ENCODE measurements at places on chromosomes 2 and 18. TPM values are rescaled to one million over a fixed set of nuclear protein-coding genes. Genes with fewer than 3 reads are reported as not detected.

DNA sequence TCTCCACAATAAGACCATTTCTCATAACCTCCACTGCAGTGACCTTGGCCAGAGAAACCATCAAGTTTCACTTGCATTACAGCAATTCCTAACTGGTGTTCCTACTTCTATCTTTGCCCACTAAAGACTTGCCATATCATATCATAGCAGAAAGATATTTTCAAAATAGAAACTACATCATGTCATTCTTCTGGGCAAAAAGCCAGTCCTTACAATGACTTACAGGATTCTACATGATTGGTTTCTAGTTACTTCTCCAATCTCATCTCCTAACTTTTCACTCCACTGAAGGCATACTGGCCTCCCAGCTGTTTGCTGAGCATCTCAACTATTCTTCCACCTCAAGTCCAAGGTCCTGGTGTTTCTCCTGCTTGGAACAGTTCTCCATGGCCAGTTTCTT lies 151.4 kb downstream of the HNMT start:
- no peak for DNase-seq

DNA sequence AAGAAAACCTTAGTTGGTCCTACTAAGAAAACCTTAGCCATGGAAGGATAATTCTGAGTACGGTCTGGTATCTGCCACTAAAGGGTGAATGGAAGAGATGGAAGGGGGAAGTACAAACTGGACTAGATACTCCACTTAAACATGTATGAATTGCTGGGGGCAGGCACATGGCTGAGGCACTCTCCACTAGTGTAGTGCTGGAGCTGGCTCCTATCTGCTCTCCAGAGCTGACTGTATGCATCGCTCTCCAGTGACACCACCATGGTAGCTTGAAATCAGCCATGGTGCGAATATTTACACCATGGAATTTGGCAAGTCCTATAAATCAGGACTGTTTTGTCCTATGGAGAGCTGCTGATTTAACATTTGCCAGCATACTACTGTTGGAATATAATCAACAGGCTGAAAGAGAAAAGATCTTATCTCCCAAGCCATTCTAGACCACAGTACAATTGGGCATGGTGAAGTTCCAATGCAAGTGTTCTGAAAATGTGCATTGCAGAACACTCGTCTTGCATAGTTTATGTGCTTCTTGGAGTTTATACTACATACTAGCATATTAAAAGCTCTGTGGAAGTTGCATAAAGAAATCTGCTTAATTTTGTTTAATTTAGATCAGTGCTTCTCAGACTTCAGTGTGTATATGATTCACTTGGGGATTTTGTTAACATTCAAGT lies 277.4 kb downstream of the TDRD15 start:
- DNase-seq, result no peak

DNA sequence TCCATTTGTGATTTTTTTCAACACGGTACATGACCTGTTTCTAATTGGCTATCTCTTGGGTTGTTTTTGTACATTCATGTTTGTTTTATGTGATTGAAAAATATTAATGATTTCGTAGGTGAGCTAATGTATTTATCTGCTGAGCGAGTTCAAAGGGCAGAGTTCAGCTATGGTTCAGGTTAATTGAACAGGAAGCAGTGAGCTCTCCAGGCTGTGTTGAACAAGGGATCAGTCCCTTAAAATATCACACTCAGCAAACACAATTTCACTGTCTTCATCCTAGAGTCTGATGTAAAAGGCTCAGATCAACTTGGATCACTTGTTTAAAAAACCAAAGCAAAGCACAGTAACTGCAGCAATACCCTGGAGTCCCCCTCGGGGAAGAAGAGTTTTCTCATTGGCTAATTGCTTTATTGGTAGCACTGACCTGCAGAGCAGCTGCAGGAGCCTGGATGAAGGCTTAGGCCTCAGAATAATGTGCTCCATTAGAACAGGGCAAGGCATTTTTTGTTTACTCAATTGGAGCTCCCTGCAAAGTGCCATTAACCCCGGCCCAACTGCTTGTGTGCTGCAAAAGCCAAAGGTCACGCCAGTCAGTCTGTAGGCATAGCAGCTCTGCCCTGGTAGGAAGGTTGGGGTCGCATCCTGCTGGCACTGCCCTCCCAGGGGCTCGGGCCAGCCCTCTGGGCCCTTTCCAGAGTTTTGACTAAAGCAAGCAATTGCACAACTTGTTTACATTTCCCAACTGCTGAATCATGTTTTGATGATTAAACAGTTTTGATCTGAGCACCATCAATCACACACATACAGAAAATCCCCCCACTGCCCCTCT lies 10.5 kb downstream of the ONECUT2 start:
- no peak for DNase-seq

Gene APCDD1
- 80.8 TPM for total RNA-seq

- DNase-seq, result peak; percentile 69
Observed at GRCh38 chr2:28274911-28275685, 117.6 kb upstream of the FOSL2 start.

DNA sequence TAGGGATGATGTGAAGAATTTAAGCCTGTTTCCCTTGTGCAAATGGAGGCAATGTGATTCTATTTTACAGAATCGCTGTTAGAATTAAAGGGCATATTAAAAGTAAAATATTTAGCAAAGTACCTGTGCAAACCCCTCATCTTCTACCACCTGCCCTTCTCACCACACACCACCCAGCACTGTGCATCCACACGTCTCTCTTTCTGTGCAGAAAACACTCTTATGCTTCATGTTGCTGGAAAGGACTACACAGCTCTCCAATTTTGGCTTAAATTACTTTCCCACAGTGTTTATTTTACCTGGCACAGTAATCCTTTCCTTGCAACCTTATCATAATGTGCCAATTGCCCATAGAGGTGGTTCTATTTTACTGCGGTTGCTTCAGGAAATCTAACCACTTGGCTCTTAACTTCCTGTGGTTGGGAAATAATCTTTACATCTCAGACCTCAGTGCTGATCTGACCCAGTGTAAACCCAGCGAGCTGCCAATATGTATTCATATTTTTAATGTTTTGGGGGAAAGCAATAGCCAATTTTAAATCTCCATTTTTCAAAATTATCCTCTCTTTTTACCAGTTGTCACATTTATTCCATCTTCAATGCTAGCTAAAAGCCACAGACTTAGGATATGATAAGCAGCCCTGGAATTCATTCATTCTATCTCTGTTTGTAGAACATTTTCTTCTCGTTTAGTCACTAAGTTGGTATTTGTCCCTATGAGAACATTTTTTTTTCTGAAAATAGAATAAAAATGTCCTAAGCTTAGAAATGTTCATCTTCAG lies 250.9 kb downstream of the DSEL start:
- DNase-seq, result peak; percentile 6

Gene NXPH2
- total RNA-seq, result 1.2 TPM

Gene LYPD6B
- total RNA-seq, result 13.3 TPM

Gene SERPINB13
- total RNA-seq, result not detected

- DNase-seq, result peak; percentile 58
Observed at GRCh38 chr2:236661061-236661761, 91.6 kb downstream of the ACKR3 start.

Gene WDR43
- 43.0 TPM for total RNA-seq

GRCh38 chr18:33264566-33264965 lies 176.0 kb downstream of the CCDC178 start:
- no peak for DNase-seq

GRCh38 chr2:117972476-117973123 lies 41.3 kb downstream of the CCDC93 start:
- DNase-seq, result no peak

- no peak for DNase-seq
Observed at GRCh38 chr2:25330273-25330672, 11.5 kb downstream of the DNMT3A start.

Gene C2orf66
- not detected for total RNA-seq

DNA sequence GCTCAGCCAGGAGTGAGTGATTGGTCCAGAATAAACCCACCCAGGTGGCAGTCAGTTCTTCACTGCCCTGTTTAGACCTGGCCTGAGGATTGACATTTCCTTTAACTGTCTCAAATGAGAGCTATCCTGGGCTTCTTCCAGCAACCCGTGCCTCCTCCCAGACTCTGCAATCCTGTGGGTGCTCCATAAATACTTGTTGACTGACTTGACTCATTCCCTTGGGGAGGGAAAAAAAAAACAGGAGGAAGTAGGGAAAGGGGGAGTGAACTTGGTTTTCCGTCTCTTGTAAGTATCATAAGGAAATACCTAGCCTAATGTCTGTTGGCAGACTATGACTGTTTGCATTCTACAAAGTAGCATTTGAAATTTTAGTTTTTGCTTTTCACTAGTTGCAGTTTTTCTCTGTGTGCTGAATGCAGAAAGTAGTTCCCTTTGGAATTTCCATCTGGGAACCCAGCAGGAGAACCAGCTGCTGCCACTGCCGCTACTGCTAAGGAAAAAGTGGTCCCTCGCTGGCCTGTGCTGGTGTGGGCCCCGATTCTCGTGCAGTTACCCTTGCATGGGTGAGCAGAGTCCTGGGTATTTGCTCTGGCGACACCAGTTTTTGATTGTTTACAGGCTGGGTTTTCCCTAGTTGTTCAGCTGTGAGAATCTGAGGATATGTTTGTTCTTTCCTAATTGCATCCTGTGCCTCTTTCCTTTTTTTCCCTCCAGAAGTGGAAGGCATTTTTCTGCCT lies 78.8 kb downstream of the TGOLN2 start:
- DNase-seq, result peak; percentile 68

Gene SMPD4
- total RNA-seq, result 24.7 TPM

- DNase-seq, result no peak
Observed at GRCh38 chr2:1002350-1002749, 51.7 kb downstream of the SNTG2 start.

Gene VWA3B
- total RNA-seq, result not detected

Gene PDE1A
- 4.7 TPM for total RNA-seq

DNA sequence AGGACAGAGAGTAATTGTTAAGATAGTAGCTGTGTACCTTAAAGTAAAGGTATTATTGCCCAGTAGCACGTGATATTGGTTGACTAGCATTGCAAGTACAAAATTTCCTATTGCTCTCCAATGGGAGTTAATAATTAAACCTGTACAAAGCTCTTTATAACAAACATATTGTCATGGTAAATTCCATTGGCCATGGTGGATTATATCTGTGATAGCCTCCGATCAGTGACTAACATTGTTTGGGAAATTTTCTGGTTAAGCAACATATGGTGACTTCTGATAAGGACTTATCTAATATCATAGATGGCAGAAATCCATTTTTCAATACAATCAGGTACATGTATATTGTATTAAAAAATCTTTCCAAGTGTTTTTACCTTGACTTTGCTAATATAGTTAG lies 360.8 kb downstream of the DCC start:
- peak; percentile 43 for DNase-seq

DNA sequence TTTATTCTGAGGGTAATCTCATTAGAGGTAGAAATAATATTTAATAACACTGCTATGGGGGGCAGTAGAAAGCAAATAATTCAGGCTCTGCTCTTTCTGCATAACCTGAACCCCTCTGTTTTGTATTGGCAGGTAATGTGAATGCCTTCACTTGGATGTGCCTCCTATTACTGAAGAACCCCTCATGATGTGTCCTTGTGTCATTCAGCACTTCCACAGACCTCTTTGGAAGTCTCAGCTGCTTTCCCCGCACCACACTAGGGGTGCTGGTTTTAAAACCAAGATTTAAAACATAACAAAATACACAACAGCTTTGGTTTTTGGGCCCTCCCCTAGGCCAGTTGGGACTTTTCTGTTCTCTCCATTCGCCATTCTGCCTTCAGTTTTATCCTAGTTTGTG lies 281.7 kb upstream of the MC4R start:
- DNase-seq, result no peak

GRCh38 chr2:121191191-121192170 lies 93.5 kb downstream of the TFCP2L1 start:
- no peak for DNase-seq

DNA sequence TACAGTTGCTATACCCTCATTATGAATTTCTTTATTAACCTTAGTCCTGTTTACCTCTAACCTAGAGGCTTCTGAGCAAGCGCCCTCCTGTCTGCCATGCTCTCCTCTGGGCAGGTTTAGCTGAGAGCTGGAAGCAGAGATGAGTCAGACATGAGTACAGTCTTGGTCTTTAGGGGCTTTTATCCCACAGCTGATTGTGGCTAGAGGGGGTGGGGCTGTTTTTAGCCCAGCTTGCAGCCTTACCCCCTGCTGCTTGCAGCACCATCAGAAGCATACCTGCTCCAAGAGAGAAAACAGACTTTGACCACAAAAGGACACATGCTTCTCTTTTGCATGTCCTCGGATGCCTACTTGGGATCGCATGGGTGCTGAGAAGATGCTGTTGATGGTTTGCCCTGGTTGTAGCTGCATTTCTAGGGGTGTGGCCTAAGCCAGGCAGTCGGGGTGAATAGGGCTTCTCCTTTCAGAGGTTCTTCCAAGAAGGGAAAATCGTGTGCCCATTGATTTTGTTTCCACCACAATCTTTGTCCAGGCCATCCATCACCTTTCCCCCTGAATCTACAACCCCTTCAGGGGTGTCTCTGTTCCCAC lies 115.0 kb upstream of the LGALSL start:
- no peak for DNase-seq

Gene FASTKD2
- 37.9 TPM for total RNA-seq

- DNase-seq, result no peak
Observed at GRCh38 chr2:97730245-97730644, 16.9 kb downstream of the ZAP70 start.

DNA sequence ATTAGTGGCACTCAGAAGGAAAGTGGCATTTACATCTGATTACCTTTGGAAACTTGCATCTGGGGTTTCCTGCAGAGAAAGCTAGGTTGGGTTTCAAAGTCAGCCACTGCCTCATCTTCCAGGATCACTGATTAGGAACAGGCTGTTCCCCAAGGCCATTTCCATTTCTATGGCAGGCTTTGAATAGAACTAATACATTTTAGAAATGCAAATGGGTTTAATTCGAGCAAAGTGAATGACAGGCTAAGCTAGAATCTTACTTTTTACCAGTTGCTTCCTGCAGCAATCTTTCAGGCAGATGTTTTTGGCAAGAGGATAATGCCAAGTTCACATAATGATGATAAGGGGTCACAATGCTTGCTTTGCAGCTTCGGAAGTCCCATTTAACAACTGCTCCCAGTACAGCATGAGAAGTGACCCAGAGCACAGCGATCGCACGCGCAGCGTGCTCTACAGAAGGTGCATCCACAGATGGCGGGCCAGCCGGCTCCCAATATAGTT lies 336.7 kb downstream of the LPIN1 start:
- DNase-seq, result no peak

GRCh38 chr18:64276311-64277090 lies 127.6 kb upstream of the LINC00305 start:
- DNase-seq, result no peak

Gene UGT1A3
- total RNA-seq, result not detected

Gene NGEF
- 3.2 TPM for total RNA-seq

DNA sequence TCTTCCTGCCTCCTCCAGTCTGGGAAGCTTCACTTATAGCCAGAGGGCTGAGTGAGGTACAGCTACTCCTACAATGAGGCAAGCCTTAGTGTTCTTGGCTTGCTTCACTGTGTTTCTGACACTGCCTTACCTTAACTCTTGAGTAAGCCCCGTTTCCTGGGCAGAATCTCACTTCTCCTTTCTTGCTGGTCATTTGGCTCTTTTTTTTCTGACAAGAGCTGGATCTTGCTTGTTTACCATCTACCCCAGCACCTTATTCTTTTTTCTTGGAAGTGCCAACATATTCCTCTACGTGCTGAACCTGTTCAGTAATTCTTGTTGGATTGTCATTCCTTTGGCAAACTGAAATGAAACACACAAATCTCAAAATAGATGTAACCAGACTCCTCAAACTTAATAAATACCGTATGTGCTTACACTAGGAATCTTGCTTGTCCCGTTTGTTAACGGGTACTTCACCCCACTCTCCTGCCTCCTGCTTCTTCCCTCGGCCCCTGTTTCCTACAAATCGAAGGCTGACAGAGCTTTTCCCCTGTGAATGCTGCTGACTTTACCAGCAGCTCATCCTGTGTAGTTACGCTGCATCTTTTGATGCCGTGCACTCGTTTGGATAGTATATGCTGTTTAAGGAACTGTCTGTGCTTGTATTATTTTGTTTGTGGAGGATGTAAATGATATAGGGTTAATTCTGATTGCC lies 132.2 kb downstream of the FMNL2 start:
- no peak for DNase-seq
